Activated CD4-positive, alpha-beta T cell treated with anti-CD3 and anti-CD28 coated beads, Interleukin-2, amount 50 U/mL, for 48 hours (primary cell): ENCODE measurements at places on chromosomes 5 and 9.

- DNase-seq, result no peak
Measured at GRCh38 chr9:88037285-88037845, 63.0 kb upstream of the CDK20 start.

- DNase-seq, result no peak
Measured at GRCh38 chr5:65612298-65612907, 11.7 kb downstream of the TRIM23 start.

GRCh38 chr9:5651246-5651645 is 22.3 kb downstream of the RIC1 start:
- no peak for DNase-seq

DNA sequence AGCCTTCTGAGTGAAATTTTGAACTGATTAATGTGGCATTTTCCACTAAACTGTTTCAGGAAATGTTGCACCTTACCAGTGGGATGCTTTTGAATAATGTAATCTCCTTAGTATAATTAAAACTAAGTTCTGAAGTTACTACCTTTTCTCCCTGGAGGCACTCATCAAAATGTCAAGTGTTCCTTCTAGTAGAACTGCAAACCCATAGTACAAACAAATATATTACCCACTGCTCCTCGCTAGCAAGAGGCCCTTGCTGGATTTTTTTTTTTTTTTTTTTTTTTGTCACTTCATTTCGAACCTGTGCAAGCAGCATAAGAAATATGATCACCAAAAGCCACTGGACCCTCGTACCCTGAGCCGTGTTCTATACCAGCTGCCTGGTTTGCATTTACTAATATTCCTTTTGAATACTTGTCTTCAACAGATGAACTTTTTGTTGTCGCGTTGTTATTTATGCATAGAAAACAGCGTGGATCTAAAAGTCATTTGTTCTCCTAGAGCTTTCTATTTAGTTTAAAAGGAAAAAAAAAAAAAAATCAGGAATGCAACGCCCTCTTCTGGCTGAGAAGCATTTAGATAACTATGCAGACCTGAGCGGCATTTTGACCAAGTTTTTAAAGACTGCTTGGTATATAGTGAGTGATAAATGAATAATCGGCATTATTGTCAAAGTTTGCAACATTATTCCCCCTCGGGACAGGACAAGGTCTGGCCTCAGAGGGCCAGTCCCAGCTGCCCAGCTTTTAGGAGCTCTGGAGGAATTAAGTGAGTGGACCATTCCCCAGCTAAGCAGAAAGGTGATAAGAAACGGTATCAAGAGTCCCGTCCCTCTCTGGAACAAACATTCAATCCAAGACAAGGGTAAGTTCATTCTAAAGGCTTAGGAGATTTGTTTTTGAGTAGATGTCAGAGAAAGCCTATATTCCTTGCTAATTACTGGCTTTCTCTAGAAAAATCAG is 162.5 kb upstream of the KIF2A start:
- DNase-seq, result no peak

- DNase-seq, result no peak
Measured at GRCh38 chr5:32317041-32317440, 4.3 kb upstream of the MTMR12 start.

DNA sequence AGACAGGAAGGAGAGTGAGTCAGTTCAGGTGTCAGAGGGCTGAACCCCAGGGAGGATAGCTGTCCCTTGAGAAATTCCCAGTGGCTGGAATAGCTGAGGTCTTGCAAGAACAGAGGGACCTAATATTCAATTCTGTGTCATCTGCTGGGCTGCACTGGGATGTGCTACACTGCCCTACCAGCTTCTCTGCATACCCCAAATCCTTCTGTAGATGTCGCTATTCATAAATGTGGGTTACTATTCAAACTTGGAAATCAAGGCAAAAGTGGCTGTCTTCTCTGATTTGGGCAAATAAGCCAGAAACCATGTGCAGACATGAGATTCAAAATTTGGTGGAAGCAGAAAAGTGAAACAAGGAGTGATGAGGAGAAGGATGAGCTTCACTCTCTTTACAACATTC is 16.3 kb downstream of the TNFSF8 start:
- DNase-seq, result no peak

- no peak for DNase-seq
Measured at GRCh38 chr5:115766608-115767007, 49.9 kb downstream of the CDO1 start.
